ENCODE measurements at places on chromosomes 4 and X.

- no peak for DNase-seq
Observed at GRCh38 chrX:10010686-10011085, 43.5 kb downstream of the CLDN34 start.

DNA sequence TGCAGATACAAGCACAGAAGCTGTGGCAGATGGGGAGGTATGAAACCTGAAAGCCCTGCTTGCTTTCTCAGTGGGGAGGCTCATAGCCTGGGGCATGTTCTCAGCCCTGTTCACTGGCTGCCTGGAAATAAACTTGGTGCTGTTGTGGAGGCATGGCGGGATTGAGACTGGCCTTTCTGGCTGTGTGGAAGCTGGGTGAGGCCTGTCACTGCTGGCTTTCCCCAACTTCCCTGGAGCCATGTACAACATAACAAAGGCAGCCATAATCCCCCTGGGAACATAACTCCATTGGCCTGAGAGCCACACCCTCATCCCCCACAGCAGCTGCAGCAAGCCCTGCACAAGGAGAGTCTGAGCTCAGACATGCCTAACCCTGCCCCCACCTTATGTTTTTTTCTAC lies 237.7 kb upstream of the TLL1 start:
- no peak for DNase-seq

- DNase-seq, result no peak
Observed at GRCh38 chrX:105882581-105883275, 60.4 kb downstream of the NRK start.

DNA sequence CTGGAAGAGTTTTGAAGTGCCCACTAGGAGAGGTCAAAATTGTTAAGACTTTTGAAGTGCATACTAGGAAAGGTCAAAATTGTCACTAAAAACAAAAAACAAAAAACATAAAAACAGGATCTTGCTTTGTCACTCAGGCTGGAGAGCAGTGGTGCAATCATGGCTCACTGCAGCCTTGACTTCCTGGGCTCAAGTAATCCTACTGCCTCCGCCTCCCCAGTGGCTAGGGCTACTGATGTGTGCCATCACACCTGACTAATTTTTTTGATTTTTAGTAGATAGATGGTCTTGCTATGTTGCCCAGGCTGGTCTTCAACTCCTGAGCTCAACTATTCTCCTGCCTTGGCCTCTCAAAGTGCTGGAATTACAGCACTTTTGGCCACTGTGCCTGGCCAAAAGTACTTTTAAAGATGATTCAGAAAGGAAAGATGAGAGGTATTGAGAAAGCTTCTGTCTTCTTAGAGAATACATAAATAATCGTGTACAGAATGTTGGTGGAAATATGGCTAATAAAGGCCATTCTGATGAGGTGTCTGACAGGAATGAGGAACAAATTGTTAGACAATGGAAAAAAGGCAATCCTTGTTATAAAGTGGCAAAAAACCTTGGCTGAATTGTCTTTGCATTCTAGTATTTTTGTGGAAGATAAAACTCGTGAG lies 43.3 kb upstream of the STX18 start:
- DNase-seq, result no peak

All from activated T-helper 1 cell treated with anti-CD3 and anti-CD28 coated beads, Interleukin-2, amount 50 U/mL, for 16 hours (primary cell).